ENCODE measurements at places on chromosomes 16 and 17.

DNA sequence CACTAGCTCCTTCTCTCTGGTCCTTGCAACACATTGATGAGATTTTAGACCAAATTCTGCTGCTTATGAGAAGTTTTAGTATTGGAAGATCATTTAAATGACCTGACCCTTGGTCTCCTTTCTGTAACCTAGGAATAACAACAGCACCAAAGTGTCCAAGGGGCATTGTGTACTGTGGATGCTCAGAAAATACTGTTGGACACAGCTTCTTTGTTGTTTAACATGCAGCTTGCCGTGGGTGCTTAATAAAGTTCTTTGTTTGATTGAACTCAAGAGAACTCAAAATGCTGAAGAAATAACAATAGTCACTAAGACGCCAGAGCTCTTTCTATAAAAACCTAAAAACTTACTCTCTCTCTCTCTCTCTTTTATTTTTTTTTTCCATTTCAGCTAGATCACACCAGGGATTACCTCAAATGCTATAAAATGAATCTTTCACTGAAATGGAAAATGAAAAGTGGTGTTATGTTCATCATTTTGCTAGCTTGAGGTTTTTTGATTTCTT, 548.9 kb upstream of the CDH8 start:
- H3K36me3 ChIP-seq, result no peaks in the 10 kb centered on the region
- H3K4me3 ChIP-seq, result no peak overlapping the region
- H3K4me1 ChIP-seq, result no peaks in the 10 kb centered on the region
- H3K27ac ChIP-seq, result no peak overlapping the region
- H3K27me3 ChIP-seq, result no peaks in the 10 kb centered on the region

DNA sequence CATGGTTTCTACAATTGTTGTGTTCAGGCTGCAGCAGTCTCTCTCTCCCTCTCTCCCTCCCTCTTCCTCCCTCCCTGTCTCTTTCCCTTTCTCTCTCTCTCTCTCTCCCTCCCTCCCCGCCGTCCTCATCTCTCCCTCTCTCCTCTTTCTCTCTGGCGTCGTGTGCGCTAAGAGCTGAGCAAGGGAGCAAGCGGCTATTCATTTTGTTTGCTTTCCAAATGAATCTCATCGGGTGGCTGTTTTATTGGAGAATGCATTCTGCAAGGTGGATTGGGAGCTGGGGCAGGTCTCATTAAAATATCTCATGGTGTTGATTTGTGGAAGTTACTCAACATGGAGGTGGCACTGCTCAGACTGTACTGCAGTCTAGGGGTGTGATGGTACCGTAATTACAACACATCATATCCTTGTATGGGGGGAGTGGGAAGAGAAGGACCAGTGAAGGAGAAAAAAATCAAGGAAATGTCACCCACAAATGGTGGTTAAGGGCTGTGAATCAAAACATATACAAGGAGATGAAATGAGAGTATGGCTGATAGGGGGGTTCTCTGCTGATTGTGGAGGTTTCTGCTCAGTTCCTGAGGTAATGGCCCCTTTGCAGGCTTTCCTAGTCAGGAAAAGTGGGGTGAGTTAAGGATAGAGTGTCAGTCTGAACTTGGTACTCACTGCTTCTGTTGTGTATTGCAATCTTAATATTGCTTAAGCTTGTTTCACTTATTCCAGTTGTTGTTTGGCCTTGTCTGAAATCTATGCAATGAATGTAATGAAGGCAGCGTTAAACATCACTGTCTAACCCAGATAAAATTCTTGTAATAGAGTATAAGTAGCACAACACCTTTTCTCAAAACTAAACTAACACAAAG, 2.7 kb downstream of the MSL1 start:
- peak overlapping the region; percentile 59 for H3K27ac ChIP-seq
- H3K4me1 ChIP-seq, result peaks cover 28% of the 10 kb centered on the region
- H3K36me3 ChIP-seq, result peaks cover 28% of the 10 kb centered on the region
- DNase-seq, result no peak

- H3K27ac ChIP-seq, result no peak overlapping the region
- no peak overlapping the region for H3K4me3 ChIP-seq
- H3K36me3 ChIP-seq, result no peaks in the 10 kb centered on the region
- DNase-seq, result no peak
- H3K27me3 ChIP-seq, result no peaks in the 10 kb centered on the region
These were observed 225.7 kb downstream of the CEP112 start for GRCh38 chr17:65966072-65966695.

GRCh38 chr16:67404740-67405226, 11.5 kb upstream of the TPPP3 start:
- no peaks in the 10 kb centered on the region for H3K36me3 ChIP-seq
- no peak for DNase-seq
- H3K27me3 ChIP-seq, result peaks cover 11% of the 10 kb centered on the region

GRCh38 chr16:30706046-30706445, 7.1 kb downstream of the SRCAP start:
- H3K36me3 ChIP-seq, result peaks cover 30% of the 10 kb centered on the region
- no peak overlapping the region for H3K4me3 ChIP-seq
- peaks cover 3% of the 10 kb centered on the region for H3K4me1 ChIP-seq

- H3K4me1 ChIP-seq, result peaks cover 6% of the 10 kb centered on the region
- no peaks in the 10 kb centered on the region for H3K36me3 ChIP-seq
- H3K4me3 ChIP-seq, result no peak overlapping the region
- DNase-seq, result no peak
- peaks cover 14% of the 10 kb centered on the region for H3K27me3 ChIP-seq
- H3K27ac ChIP-seq, result no peak overlapping the region
These were observed 4.8 kb downstream of the SCN4A start for GRCh38 chr17:63967953-63968352.

GRCh38 chr17:30379303-30379902, 676 bp downstream of the CPD start:
- peak overlapping the region; percentile 51 for H3K27ac ChIP-seq
- H3K4me3 ChIP-seq, result peak overlapping the region; percentile 87
- H3K27me3 ChIP-seq, result peaks cover 2% of the 10 kb centered on the region
- no peaks in the 10 kb centered on the region for H3K36me3 ChIP-seq
- peaks cover 50% of the 10 kb centered on the region for H3K4me1 ChIP-seq

DNA sequence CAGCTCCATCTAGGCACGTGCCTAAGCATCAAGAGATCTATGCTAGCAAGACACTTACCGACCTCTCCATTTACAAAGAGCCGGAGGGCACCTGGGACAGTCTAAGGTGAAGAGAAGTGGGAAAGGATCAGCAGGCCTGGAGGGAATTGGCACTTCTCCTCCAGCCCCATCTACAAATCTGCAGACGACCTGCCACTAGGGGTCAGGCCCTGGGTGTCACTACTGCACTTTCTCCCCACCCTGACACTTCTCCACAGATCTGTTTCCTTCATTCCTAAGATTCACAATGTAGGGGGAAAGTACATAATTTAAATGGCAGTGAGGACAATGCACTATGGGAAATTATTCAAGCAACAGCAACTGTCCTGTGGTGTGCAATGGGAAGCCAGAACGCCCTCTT, 8.1 kb downstream of the MKS1 start:
- no peaks in the 10 kb centered on the region for H3K27me3 ChIP-seq
- peaks cover 10% of the 10 kb centered on the region for H3K4me1 ChIP-seq
- no peak overlapping the region for H3K27ac ChIP-seq
- DNase-seq, result no peak
- peaks cover 14% of the 10 kb centered on the region for H3K36me3 ChIP-seq

GRCh38 chr16:82195917-82196494, 26.0 kb upstream of the MPHOSPH6 start:
- H3K36me3 ChIP-seq, result peaks cover 5% of the 10 kb centered on the region
- peaks cover 10% of the 10 kb centered on the region for H3K4me1 ChIP-seq
- no peak for DNase-seq
- peaks cover under 1% of the 10 kb centered on the region for H3K27me3 ChIP-seq
- no peak overlapping the region for H3K4me3 ChIP-seq
- H3K27ac ChIP-seq, result no peak overlapping the region

DNA sequence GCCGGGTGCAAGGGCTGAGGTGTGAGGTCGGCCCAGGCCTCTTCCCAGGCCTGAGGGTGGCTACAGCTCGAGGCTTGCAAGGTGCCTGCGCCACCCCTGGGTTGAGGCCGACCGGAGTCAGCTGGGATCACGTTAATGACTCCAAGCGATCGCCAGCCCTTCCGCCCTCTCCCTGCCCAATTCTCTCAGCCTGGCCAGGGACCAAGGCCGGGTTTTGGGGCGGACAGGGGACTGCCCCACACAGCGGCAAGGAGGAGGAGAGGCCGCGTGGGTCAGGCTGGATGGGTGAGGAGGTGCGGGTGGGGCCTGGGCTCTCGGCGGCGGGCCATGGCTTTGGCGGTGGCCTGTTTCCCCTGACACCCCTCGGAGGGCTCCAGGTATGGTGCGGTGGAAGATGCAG, 3.2 kb upstream of the WDR24 start:
- peaks cover 12% of the 10 kb centered on the region for H3K27me3 ChIP-seq
- peaks cover 13% of the 10 kb centered on the region for H3K4me1 ChIP-seq
- no peaks in the 10 kb centered on the region for H3K36me3 ChIP-seq
- DNase-seq, result no peak

- no peak overlapping the region for H3K4me3 ChIP-seq
- DNase-seq, result no peak
These were observed 51.2 kb downstream of the ABAT start for GRCh38 chr16:8725513-8726178.

- H3K27me3 ChIP-seq, result peaks cover 2% of the 10 kb centered on the region
- peak overlapping the region; percentile 69 for H3K27ac ChIP-seq
- DNase-seq, result peak; percentile 73
- peak overlapping the region; percentile 84 for H3K4me3 ChIP-seq
- H3K4me1 ChIP-seq, result peaks cover 46% of the 10 kb centered on the region
- no peaks in the 10 kb centered on the region for H3K36me3 ChIP-seq
These were observed 826 bp upstream of the GSE1 start for GRCh38 chr16:85612191-85612800.

- no peaks in the 10 kb centered on the region for H3K4me1 ChIP-seq
- no peak overlapping the region for H3K4me3 ChIP-seq
- H3K27ac ChIP-seq, result no peak overlapping the region
- H3K36me3 ChIP-seq, result no peaks in the 10 kb centered on the region
- H3K27me3 ChIP-seq, result no peaks in the 10 kb centered on the region
- DNase-seq, result no peak
These were observed 212.5 kb upstream of the CPHXL start for GRCh38 chr16:75938818-75939217.

GRCh38 chr17:59859444-59860025, 33.2 kb downstream of the TUBD1 start:
- H3K27me3 ChIP-seq, result no peaks in the 10 kb centered on the region
- H3K36me3 ChIP-seq, result peaks cover 15% of the 10 kb centered on the region
- peaks cover 12% of the 10 kb centered on the region for H3K4me1 ChIP-seq
- DNase-seq, result no peak
- H3K27ac ChIP-seq, result no peak overlapping the region

DNA sequence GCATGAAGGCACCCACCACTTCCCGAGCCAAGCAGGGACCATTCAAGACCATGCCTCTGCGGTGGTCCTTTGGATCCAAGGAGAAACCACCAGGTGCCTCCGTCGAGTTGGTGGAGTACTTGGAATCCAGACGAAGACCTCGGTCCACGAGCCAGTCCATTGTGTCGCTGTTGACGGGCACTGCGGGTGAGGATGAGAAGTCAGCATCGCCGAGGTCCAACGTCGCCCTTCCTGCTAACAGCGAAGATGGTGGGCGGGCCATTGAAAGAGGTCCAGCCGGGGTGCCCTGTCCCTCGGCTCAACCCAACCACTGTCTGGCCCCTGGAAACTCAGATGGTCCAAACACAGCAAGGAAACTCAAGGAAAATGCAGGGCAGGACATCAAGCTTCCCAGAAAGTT, 63.4 kb downstream of the DHRS7C start:
- H3K27ac ChIP-seq, result no peak overlapping the region
- peaks cover 4% of the 10 kb centered on the region for H3K27me3 ChIP-seq
- no peak overlapping the region for H3K4me3 ChIP-seq
- no peaks in the 10 kb centered on the region for H3K4me1 ChIP-seq
- no peak for DNase-seq

DNA sequence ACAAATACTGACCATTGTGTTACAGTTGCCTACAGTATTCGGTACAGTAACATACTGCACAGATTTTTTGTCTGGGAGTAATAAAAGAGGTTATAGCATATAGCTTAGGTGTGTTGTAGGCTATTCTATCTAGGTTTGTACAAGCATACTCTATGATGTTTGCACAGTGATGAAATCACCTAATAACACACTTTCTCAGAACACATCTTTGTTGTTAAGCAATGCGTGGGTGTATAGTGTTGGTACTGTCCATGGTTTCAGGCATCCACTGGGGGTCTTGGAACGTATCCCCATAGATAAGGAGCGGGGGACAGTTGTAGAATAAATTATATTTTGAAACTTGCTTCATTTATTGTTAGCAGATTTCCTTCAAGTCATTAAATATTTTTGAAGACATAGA, 293.3 kb upstream of the TBX2 start:
- no peak overlapping the region for H3K27ac ChIP-seq
- no peak for DNase-seq
- no peak overlapping the region for H3K4me3 ChIP-seq
- H3K27me3 ChIP-seq, result no peaks in the 10 kb centered on the region
- H3K4me1 ChIP-seq, result no peaks in the 10 kb centered on the region
- peaks cover 2% of the 10 kb centered on the region for H3K36me3 ChIP-seq

DNA sequence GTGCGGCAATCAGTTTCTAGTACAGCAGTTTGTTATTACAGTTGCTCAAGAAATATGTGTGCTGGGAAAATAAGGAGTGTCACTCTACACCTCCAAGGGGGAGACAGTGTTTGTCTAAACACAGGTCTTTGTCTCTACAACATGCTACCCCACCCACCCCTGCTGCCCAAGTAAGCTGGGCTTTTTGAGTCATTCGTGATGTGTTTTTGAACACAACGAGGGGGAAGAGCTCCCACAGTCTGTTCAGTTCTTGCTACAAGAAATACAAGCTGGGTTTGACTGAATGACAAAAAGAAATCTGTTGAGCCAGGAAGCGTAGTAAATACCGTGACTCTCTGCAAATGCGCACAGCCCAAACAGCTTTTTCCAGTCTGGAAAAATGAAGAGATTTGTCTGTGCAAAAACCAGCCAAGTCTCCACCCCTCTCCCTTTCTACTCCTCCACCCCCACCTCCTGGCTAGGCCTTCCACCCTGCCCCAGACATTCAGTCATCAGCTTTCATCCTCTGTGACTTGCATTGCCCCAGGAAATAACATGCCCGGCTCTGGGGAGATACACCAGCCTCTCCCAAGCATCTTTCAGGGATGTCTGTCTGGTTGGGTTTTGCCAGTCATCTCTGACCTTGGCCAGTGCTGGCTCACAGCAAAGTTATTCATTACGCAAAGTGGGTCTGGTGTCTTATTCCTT, 25.7 kb downstream of the CHD9 start:
- H3K27me3 ChIP-seq, result no peaks in the 10 kb centered on the region
- no peak overlapping the region for H3K4me3 ChIP-seq
- H3K36me3 ChIP-seq, result peaks cover 11% of the 10 kb centered on the region
- no peak for DNase-seq
- H3K4me1 ChIP-seq, result peaks cover 5% of the 10 kb centered on the region
- no peak overlapping the region for H3K27ac ChIP-seq
